Globus pallidus (tissue), 1 donor: ENCODE measurements at places on chromosomes 2 and 18.

DNA sequence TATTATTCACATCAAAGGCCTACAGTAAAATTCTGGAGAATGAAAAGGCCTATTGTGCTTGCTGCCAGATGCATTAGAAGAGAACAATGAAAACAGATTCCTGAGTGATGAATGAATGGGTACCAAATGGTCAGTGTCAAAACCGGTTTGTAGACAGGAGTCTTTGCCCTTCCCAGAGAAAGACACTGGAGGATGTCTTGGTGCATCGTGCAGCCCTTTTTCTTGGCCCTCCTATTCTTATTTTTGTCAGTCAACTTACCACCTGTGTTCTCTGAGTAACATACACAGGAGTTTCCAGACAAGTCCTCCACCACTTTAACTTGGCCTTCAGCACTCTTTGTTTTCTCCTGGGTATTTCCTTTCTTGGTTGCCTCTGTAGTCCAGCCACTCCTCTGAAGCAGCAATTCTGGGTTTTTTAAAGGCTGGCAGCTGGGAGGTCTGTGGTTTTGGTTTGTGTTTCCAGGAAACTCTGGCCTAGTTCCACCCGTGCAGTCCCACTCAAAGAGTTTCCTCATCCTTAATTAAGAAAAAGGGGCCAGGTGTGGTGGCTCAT lies 29.4 kb downstream of the PSTPIP2 start:
- DNase-seq, result peak; percentile 26

DNA sequence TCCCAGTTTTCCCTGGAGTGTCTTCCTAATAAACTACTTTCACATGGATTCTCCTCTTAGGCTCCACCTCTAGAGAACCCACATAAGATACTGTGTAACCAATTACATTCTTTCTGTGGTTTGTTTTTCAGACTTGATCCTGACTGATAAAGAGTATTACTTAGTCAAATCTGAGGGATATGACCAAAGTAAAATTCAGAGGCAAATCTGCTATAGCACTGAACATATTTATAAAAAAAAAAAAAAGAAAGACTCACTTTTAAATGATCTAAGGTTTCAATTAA lies 13.9 kb downstream of the CKAP2L start:
- DNase-seq, result no peak

DNA sequence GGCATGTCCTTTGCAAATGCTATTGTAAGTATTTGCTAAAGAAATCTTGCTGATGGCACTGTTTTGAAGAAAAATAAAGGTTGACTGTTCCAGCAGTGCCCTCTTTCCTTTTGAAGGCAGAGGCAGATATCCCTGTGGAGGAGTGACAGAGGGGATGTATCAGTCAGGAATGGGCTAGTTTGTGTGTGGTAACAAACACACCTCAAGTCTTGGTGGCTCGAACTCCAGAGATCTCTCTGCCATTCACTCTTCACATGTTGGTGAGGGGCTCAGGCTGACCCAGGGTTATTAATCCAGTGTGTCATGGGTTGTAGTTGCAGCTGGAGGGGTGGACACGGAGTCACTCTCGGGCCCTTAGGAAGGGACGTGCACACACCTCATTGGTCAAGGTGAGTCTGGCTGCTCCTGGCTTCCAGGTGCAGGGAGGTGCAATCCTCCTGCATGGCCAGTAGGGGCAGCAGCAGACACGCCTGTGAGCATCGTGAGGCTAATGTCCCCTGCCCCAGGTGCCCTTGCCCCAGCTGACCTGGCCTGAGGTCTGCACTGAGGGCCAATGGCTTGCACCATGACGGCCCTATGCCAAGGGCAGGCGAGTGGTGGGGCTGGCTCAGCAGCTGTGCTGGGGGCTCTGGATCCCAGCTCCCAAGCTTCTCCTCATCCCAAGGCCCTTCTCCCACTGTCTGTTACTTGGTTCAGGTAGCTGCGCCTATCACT lies 146.5 kb downstream of the ASB1 start:
- DNase-seq, result no peak

GRCh38 chr18:56711708-56712445 lies 60.7 kb downstream of the WDR7 start:
- DNase-seq, result no peak

- no peak for DNase-seq
Measured at GRCh38 chr18:63834471-63835113, 52.9 kb upstream of the SERPINB2 start.

- no peak for DNase-seq
Measured at GRCh38 chr18:5668087-5668715, 124.4 kb upstream of the EPB41L3 start.

DNA sequence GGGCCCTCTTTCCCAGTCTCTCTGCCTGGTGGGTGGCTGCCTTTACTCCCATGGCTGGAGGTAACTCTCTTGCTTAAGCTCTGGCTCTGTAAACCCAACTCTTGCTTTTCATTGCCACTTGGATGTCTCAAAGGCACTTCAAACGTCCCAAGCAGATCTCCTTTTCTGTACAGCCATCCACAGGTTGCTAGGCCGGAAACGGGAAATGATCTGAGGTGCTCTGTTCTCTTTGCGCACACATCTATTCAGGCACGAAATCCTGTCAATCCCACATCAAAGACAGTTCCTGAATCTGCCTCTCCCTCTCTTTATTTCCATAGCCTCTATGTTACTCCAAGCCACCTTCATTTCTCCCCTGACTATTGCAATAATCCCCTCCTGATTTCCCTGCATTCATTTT lies 87.4 kb downstream of the AOX1 start:
- DNase-seq, result no peak

GRCh38 chr2:230170532-230170931 lies 49.3 kb downstream of the SP110 start:
- peak; percentile 53 for DNase-seq

- DNase-seq, result no peak
Measured at GRCh38 chr2:150309311-150310080, 178.0 kb downstream of the RND3 start.
